Spleen (tissue), 13 donors: ENCODE measurements at places on chromosomes 4 and X. TPM values are rescaled to one million over a fixed set of nuclear protein-coding genes. Genes with fewer than 3 reads are reported as not detected.

DNA sequence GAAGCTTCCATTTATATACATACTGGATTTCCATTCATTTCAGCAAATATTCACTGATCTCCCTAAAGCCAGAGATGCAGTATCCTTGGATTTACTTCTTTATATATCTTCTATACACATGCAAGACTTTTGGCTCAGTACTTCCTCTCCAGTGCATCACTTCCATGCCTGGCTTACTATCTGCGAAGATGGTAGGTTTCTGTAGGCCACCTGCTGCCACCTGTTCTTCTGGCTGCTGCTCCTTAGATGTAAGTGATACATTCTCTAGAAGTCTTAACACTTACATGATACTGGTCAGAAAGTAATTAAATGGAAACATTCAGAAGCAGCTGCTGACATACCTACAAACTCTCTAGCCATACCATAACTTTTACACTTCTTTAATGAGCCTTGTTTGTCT is 48.9 kb downstream of the TBC1D9 start:
- H3K4me1 ChIP-seq: peaks cover 68% of the 10 kb centered on the region
- no peaks in the 10 kb centered on the region for H3K36me3 ChIP-seq
- no peak overlapping the region for H3K27ac ChIP-seq
- no peak overlapping the region for H3K4me3 ChIP-seq
- H3K27me3 ChIP-seq: no peaks in the 10 kb centered on the region
- DNase-seq: no peak

DNA sequence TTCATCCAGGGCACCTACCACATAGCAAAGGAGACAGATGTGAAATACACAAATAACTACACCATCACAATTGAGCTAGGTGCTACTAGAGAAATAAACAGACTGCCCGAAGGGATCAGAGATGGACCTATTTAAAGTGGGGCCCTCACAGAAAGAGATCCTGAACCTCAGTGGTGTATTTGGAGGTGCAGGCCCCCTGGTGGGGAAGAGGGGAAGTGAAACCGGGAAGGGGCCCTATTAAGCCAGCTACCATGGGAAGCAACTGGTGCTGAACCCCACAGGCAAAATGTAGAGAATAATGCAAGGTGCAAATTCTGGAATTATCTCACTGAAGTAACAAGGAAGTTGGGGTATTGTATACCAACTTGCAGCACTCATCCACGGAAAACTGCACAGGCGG is 78.6 kb upstream of the FAM9A start:
- H3K27me3 ChIP-seq: no peaks in the 10 kb centered on the region
- DNase-seq: no peak
- H3K36me3 ChIP-seq: no peaks in the 10 kb centered on the region
- H3K27ac ChIP-seq: no peak overlapping the region
- H3K4me1 ChIP-seq: no peaks in the 10 kb centered on the region
- H3K4me3 ChIP-seq: no peak overlapping the region

GRCh38 chr4:87978681-87979080 is 3.2 kb downstream of the SPP1 start:
- no peaks in the 10 kb centered on the region for H3K4me1 ChIP-seq
- H3K36me3 ChIP-seq: no peaks in the 10 kb centered on the region
- no peak overlapping the region for H3K27ac ChIP-seq

Gene ADH7
- total RNA-seq: not detected

Gene MED28
- total RNA-seq: 50.6 TPM

Gene FDCSP
- total RNA-seq: 2.8 TPM
